K562 (cell line): ENCODE measurements at places on chromosomes 1 and 21. TPM values are rescaled to one million over a fixed set of nuclear protein-coding genes. Genes with fewer than 3 reads are reported as not detected.

RNU1-4 gene
- total RNA-seq: 2,231 and 2,538 TPM in 2 replicates

AGT gene
- total RNA-seq: 0.40 and 0.78 TPM in 2 replicates

PLA2G2A gene
- 0.18 TPM in 1 of 2 replicates, not detected in the other for total RNA-seq

MEX3A gene
- total RNA-seq: 13.7 and 14.5 TPM in 2 replicates

LAPTM5 gene
- 30.3 and 33.8 TPM in 2 replicates for total RNA-seq

TRPM2 gene
- total RNA-seq: 1.9 and 2.1 TPM in 2 replicates

SPRR2G gene
- not detected in 2 replicates for total RNA-seq

LRRC71 gene
- total RNA-seq: 0.45 and 1.2 TPM in 2 replicates

LENEP gene
- 0.56 TPM in 1 of 2 replicates, not detected in the other for total RNA-seq

SHISAL2A gene
- 0.11 TPM in 1 of 2 replicates, not detected in the other for total RNA-seq

SPRR5 gene
- not detected in 2 replicates for total RNA-seq

GJA8 gene
- not detected in 2 replicates for total RNA-seq

SPRR2A gene
- not detected in 2 replicates for total RNA-seq

TRIM17 gene
- total RNA-seq: not detected in 2 replicates

DEPDC1 gene
- total RNA-seq: 24.0 and 25.2 TPM in 2 replicates

PLA2G2D gene
- total RNA-seq: not detected in 2 replicates

TCHHL1 gene
- not detected in 2 replicates for total RNA-seq

COL24A1 gene
- 0.02 and 0.07 TPM in 2 replicates for total RNA-seq

PBX1 gene
- total RNA-seq: 0.54 and 0.62 TPM in 2 replicates
